Mesothelial cell of epicardium (in vitro differentiated cells): ENCODE measurements at places on chromosomes 11 and 22. TPM values are rescaled to one million over a fixed set of nuclear protein-coding genes. Genes with fewer than 3 reads are reported as not detected.

Gene APOL2
- total RNA-seq: 55.5 to 59.4 TPM (median 56.1 TPM) in 3 replicates

Gene PAMR1
- 38.3 to 44.8 TPM (median 43.5 TPM) in 3 replicates for total RNA-seq

Gene HORMAD2
- 0.23 to 0.47 TPM in 2 of 3 replicates, not detected in the other for total RNA-seq

Gene MYO7A
- 1.8 to 2.4 TPM (median 2.2 TPM) in 3 replicates for total RNA-seq

Gene GAS2
- total RNA-seq: 14.8 to 17.8 TPM (median 14.9 TPM) in 3 replicates

DNA sequence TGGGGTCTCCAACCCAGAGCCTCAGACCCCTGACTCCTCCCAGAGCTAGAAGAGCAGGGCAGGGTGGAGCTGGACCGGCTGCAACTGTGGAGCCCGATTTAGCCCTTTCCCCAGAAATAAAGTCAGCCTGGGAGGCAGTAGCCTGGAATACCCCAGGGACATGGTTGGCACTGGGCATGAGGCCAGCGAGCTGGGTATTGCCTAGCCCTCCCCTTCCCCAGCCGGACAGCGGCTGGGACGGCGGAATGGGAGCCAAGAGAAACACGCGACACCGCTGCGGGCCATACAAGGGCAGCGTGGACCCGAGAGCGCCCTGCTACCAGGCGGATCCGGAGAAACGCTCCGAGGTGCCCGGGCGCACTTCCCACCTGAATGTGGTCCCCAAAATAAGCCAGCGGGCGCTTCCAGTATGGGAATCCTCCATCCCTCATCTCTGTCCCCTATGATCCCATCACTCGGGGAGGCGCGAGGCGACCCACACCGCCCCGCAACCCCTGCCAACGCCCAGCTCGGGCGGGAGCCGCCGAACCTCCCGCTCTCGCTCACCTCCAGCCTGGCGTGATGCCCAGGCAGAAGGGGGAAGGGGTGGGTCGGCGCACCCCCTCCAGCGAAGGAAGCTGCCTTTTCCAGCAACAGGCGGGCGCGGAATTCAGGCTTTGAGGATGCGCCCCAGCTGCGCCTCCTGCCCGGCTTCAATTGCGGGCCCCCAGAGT is 758 bp downstream of the MCAM start:
- H3K36me3 ChIP-seq: no peaks in the 10 kb centered on the region
- no peak overlapping the region for H3K27ac ChIP-seq
- peak; percentile 71 for DNase-seq

- peaks cover 3% of the 10 kb centered on the region for H3K4me1 ChIP-seq
- H3K4me3 ChIP-seq: no peak overlapping the region
- no peaks in the 10 kb centered on the region for H3K27me3 ChIP-seq
- no peak for DNase-seq
- no peak overlapping the region for H3K27ac ChIP-seq
- H3K36me3 ChIP-seq: peaks cover 5% of the 10 kb centered on the region
Observed at GRCh38 chr11:129056916-129057315, 114.2 kb upstream of the TP53AIP1 start.

DNA sequence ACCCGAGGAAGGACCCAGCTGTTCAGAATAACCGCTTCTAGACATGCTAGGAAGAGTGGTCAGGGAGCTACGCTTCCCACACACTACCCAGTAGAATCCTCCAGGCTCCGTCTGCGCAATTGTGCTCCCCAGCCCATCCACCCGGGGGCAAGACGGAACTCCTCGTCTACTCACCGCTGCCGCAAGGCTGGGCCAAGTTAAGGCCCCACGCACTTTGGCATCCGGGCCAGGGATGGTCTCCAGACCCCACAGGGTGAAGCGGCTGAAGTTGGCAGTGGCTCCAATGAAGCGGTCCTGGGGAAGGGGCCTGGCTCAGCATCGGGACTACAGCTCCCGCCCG is 757 bp downstream of the RNASEH2C start:
- peak overlapping the region; percentile 92 for H3K4me3 ChIP-seq
- H3K4me1 ChIP-seq: peaks cover 20% of the 10 kb centered on the region
- H3K36me3 ChIP-seq: peaks cover 17% of the 10 kb centered on the region
- H3K27ac ChIP-seq: peak overlapping the region; percentile 77
- no peaks in the 10 kb centered on the region for H3K27me3 ChIP-seq

- peaks cover 40% of the 10 kb centered on the region for H3K4me1 ChIP-seq
- no peak for DNase-seq
- no peaks in the 10 kb centered on the region for H3K27me3 ChIP-seq
- H3K36me3 ChIP-seq: no peaks in the 10 kb centered on the region
Observed at GRCh38 chr11:115304774-115305472, 199.3 kb downstream of the CADM1 start.

GRCh38 chr11:117877120-117877784 is 794 bp upstream of the FXYD6 start:
- DNase-seq: no peak
- H3K27me3 ChIP-seq: peaks cover 34% of the 10 kb centered on the region
- no peaks in the 10 kb centered on the region for H3K36me3 ChIP-seq
- peak overlapping the region; percentile 80 for H3K4me3 ChIP-seq
- H3K27ac ChIP-seq: peak overlapping the region; percentile 71
- peaks cover 43% of the 10 kb centered on the region for H3K4me1 ChIP-seq

GRCh38 chr22:20440637-20441591 is 3.3 kb upstream of the SCARF2 start:
- peaks cover 11% of the 10 kb centered on the region for H3K4me1 ChIP-seq
- no peaks in the 10 kb centered on the region for H3K27me3 ChIP-seq
- H3K36me3 ChIP-seq: peaks cover 16% of the 10 kb centered on the region
- H3K4me3 ChIP-seq: no peak overlapping the region
- DNase-seq: no peak

DNA sequence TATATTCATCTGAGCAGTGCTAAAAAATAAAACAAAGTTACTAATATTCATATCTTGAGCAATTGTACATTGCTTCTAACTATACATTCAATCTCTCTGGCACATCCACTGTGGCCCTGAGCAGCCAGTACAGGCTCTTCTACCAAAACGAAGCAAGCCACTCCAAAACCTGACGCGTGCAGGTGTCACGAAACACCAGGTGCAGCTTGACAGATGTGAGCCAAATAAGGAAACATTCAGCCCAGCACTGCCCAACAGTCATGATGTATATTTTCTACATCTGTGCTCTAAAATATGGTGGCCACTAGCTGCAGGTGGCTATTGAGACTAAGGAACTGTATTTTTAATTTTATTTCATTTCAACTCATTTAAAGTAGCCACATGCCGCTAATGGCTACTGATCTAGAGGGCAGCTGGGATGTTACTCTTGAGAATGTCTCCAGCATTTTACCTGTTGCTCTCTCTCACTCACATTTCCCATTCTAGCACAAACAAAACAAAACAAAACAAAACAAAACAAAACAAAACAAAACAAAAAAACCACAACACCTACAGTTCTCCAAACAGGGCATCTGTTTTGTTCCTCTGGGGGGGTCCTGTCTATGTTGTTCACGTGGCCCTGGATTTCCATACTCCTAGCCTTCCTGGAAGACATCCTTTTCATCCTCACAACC is 77.7 kb downstream of the LARGE1 start:
- H3K27ac ChIP-seq: no peak overlapping the region
- DNase-seq: no peak
- H3K36me3 ChIP-seq: peaks cover under 1% of the 10 kb centered on the region
- H3K4me3 ChIP-seq: no peak overlapping the region
- no peaks in the 10 kb centered on the region for H3K27me3 ChIP-seq

DNA sequence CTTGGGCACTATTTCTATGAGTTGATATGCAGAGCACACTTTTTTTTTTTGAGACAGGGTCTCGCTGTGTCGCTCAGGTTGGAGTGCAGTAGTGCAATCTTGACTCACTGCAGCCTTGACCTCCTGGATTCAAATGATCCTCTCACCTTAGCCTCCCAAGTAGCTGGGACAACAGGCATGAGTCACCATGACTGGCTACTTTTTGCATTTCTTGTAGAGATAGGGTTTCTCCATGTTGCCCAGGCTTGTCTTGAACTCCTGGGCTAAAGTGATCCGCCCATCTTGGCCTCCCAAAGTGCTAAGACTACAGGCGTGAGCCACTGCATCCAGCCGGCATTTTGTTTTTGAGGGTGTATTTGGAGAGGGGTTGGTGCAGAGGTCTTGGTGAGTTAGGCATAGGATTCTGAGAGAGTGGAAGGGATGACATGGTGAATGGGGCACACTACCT is 29.9 kb upstream of the MTCH2 start:
- H3K27ac ChIP-seq: no peak overlapping the region
- H3K4me3 ChIP-seq: no peak overlapping the region
- H3K27me3 ChIP-seq: no peaks in the 10 kb centered on the region
- DNase-seq: no peak
- H3K4me1 ChIP-seq: peaks cover 8% of the 10 kb centered on the region

DNA sequence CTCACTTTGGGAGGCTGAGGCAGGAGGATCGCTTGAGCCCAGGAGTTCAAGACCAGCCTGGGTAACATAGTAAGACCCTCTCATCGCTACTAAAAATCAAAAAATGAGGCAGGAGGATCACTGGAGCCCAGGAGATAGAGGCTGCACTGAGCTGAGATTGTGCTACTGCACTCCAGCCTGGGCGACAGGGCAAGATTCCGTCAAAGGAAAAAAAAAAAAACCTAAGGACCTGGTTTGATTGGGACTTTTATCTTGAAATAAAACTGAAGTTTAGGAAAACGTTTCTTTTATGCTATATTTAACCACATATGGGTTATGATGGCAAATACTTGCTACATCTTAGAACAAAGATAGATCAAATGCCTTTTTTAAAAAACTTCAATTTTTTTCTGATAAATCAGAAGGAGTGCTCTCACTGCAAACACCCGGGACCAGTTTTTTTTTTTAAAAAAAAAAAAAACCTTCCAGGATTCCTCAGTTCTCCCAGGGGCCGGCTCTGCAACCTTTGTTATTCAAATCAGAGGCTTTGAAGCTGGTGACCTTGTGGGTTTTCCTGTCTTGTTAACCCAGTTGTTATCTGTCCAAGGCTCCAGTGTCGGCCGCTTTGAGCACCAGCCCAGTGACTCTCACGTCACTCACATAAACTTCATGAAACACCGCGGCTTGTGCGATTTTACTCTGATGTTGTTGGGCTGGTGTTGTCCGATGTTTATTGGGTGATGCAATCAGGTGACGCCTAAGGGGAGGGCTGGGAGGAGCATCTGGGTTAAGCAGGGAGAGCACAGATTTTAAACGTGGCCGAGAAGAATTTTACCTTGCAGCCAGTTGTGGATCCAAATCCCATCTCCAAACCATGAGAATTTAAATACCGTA is 24.7 kb upstream of the SLC22A12 start:
- peak overlapping the region; percentile 70 for H3K27ac ChIP-seq
- H3K36me3 ChIP-seq: no peaks in the 10 kb centered on the region
- DNase-seq: peak; percentile 72
- H3K4me3 ChIP-seq: peak overlapping the region; percentile 56
- H3K27me3 ChIP-seq: no peaks in the 10 kb centered on the region

GRCh38 chr11:48105096-48105990 is 111.3 kb upstream of the OR4B1 start:
- H3K4me3 ChIP-seq: no peak overlapping the region
- H3K27me3 ChIP-seq: peaks cover 43% of the 10 kb centered on the region
- H3K4me1 ChIP-seq: peaks cover 22% of the 10 kb centered on the region
- no peak overlapping the region for H3K27ac ChIP-seq
- no peaks in the 10 kb centered on the region for H3K36me3 ChIP-seq
